ENCODE measurements at places on chromosomes 5 and 9. TPM values are rescaled to one million over a fixed set of nuclear protein-coding genes. Genes with fewer than 3 reads are reported as not detected.

GRCh38 chr9:651371-651770 is 190.1 kb upstream of the DMRT1 start:
- no peak for DNase-seq

- peak; percentile 36 for DNase-seq
Measured at GRCh38 chr9:12884736-12885395, 110.0 kb downstream of the LURAP1L start.

GRCh38 chr9:136138566-136138965 is 19.9 kb upstream of the TMEM250 start:
- DNase-seq = peak; percentile 44

GRCh38 chr9:8924562-8924961 is 1125.0 kb upstream of the DMAC1 start:
- no peak for DNase-seq

DNA sequence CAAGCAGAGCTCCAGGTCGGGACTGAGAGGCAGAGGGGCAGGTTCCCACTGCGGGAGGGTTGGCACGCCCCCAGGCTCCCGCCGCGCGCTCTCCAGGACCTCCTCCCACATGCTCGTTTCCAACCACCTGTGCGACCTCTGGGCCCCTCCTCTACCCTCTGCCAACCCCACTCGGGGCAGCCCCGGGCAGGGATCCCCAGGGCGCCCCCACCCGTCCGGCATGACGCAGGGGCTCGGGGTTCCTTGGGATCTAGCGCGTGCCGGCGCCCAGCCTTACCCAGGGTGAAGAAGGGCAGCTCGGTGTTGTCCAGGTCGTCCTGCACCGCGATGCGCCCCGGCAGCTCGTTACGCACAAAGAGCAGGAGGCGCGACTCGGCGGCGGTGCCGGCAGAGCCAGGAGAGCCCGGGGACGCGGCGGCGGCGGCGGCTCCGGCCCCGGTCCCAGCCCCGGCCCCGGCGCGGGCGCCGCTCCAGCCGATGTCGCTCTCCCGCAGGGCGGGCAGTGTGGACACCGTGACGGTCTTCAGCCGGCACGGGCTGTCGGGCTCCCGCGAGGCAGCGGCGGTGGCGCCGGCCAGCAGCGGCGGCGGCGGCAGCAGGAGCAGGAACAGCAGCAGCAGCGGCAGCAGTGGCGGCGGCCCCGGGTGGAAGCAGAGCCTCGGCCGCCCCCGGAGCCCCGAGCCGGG is 494 bp downstream of the ASTN2 start:
- no peak for DNase-seq

CDKN2B gene
- 1.5 TPM for polyA plus RNA-seq

- no peak for DNase-seq
Measured at GRCh38 chr5:53403758-53404157, 76.7 kb upstream of the FST start.

GRCh38 chr5:141669520-141669919 is 12.5 kb downstream of the ARAP3 start:
- DNase-seq = no peak

DNA sequence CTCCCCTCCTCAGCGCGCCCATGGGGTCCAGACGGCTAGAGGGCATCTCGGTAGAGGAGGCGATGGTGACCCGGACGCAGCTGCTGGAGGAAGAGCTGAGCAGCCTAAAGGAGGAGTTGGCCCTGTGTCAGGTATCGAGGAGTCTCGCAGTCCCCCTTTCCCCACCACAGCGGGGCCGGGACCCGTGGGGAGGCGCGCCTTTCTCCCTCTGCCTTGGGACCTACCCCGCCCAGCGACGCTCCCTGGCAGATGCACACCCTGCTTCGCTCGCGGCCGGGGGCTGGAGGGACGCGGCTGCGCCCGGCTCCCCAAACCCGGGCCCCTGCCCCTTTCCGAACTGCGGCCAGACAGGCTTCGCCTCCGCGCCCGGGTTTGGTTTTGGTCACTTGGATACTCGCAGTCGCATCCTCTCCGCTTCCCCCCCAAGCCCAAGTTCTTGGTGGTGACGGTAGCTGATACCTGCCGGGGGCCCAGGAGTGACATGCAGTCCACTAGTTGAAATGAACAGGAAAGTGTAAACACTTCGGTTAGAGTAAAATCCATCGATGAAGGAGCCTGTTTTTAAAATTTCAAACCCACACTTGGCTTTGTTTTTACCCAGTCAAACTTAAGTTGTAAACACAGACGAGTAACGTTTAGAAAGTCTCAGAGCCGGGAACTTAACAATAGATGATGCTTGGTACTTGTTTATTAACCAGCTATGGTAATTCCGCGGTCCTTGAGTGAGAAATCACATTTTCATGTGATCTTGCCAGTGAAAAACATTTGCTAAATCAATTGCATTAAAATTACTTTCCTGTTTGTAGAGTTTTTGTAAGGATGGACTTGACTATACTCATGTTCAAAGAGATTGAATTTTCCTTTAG is 688 bp downstream of the CNTLN start:
- DNase-seq = no peak

DNA sequence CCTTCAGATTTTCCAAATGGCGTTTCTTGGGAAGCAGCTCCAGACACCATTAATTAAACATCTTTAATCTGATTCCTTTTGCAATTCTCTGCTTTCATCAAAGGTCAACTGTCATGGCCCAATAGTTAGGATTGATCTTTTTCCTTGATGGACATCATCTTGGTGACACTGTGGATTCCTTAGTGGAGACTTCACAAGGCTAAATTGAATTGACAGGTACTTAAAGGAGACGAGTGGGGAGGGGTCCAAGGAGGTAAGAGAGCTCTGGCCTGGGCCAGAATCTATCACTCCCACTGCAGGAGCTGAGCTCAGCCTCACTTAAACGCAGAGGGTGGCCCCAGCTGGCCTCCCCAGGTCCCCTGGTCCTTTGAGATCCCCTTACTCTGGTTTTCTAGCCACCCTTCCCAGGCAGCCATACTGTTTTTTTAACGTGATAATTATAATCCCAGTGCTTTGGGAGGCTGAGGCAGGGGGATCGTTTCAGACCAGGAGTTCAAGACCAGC is 9.9 kb upstream of the HMCN2 start:
- no peak for DNase-seq

GRCh38 chr9:120882935-120883607 is 6.1 kb upstream of the PHF19 start:
- no peak for DNase-seq

DNA sequence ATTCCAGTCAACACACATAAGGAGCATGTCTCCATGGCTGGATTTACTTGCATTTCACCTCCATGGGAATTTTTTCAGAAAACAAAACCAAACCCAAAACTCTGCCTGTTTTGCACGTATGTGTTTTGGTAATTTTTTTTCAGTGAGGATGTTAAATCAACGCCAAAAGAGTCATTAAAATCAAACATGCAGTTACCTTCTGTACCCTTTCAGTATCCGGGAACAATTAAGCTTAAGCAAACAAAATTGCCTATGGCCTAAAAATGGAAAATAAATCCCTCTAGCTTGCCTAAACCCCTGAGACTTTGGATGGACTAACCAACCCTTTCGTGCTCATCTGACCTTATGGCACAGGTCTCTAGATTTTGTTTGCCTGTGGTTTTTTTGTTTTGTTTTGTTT is 209.2 kb upstream of the KLF4 start:
- DNase-seq = no peak

DNA sequence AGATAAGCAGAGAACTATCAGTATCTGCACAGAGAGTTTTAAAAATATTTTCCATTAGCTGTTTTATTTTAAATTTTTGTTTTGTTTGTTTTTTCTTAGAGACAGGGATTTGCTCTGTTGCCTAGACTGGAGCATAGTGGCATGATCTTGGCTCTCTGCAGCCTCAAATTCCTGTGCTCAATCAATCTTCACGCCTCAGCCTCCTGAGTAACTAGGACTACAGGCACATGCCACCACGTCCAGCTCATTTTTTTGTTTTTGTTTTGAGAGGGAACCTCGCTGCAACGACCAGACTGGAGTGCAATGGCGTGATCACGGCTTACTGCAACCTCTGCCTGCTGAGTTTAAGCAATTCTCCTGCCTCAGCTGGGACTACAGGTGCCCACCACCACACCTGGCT is 138.2 kb upstream of the LPAR1 start:
- DNase-seq = no peak

DNA sequence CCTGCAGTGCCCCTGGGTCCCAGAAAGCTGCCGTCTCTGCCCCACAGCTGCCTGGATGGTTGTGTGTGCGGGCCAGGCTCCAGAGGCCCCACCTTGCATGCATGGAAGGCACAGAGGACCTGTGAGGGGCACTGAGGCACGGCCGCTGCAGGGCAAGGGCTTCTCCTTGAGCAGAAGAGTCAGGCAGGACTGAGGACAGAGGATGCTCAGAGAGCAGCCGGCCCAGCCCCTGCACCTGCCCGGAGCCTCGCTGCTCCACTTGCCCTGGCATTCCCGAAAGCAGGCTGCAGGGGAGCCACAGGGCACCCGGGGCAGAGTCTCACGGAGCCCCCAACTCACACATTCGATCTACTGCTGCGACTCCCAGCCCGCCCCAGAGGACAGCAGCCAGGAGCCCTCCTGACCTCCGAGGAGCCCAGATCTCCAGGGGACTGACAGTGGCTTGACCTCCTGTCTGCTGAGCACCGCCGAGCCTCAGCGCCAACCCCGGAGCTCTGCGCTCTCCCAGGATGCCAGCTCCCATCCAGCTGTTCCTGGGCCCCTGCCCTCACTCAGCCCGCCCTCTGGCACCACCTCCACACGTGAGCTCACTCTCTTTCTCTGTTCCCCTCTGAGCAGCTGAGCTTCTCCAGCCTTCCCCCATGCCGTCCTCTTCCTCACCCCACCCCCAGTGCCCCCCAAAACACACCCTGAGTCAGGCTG is 95.0 kb downstream of the KCNT1 start:
- DNase-seq = no peak

CATSPER3 gene
- polyA plus RNA-seq = 0.33 TPM

DNA sequence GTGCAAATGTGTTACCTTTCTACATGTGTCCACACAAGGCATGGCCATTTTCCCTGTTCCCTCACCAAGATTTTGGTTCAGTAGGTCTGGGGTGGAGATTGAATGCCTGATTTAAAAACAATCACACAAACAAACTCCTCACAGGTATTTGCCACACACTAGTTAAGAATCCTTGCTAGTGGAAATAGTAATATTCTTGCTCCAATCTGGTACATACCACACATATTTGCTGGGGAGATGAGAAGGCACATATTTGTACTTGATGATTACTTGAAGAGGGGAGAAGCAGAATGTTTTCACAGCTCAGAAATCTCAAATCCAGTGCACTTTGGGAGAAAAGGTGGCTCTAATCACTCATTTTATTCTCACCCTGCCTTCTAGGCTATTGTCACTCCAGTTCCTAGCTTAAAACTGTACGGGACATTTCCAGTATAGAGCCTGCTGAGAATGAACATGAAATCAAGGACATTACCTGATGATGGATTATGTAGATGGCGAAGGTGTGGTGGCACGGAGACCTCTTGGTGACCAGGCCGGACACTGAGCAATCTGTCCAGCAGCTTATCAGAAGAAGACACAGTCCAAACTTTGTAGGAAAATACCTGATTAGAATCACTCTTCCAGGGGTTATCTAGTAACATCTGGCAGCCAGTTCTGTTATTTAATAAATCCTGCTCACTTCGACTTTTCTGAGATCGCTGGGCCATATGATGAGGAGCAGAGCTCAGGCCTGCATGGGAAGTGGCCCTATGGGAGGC is 116.1 kb upstream of the IL6ST start:
- DNase-seq = no peak

GRCh38 chr5:16544607-16545374 is 72.0 kb downstream of the RETREG1 start:
- no peak for DNase-seq

DNA sequence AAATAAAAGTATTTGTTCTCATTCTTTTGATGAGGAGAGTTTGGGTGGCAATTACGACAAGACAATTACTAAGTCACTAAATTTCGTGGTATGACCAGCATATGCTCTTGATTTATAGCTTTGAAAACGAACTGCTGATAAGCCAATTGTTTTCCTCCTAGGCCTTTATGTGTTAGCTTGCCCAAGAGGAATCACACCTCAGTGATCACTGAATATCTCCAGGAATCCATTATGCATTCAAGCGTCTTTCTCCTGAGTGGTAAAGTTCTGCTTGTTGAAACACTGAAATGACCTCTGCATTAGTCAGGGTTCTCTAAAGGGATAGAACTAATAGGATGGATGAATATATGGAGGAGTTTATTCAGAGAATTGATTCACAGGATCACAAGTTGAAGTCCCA is 677.7 kb upstream of the MEF2C start:
- DNase-seq = no peak

GRCh38 chr9:87475463-87475862 is 22.2 kb upstream of the DAPK1 start:
- DNase-seq = no peak

DNA sequence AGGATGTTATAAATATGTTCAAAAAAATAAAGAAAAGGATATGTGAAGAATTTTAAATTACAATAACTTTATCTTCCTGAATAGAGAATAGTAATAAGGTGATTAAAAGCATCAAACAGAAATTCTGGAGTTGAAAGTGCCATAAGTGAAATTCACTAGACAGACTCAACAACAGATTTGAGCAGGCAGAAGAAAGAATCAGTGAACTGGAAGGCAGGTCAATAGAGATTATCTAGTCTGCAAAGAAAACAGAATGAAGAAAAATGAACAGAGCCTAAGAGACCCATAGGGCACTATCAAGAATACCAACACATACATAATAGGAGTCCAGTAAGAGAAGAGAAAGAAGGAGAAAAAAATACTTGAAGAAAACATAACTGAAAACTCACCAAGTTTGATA is 162.1 kb downstream of the ROR2 start:
- no peak for DNase-seq

- no peak for DNase-seq
Measured at GRCh38 chr5:135954899-135955298, at the start of gene LECT2. Gene LECT2, minus strand, starts transcription at chr5:135954983. Its CDS starts 150 bp downstream, at chr5:135954833.

DNA sequence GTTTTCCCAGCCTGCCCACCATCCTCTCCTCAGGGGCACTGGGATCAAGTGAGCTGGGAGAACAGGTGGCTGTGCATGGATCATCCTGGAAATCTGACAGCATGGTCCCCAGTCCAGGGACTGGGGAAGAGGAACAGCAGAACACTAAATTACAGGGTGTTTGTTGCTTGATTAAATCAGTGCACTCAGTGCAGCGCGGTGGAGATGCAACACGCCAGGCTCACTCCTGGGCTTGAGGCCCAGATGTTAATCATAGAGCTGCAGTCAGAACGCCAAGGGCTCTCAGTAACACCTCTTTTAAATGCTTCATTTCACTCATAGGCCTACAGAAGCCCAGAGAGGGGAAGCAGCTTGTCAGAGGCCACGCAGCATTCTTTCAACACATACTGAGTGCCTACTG is 14.2 kb upstream of the LARP1 start:
- DNase-seq = no peak

DNA sequence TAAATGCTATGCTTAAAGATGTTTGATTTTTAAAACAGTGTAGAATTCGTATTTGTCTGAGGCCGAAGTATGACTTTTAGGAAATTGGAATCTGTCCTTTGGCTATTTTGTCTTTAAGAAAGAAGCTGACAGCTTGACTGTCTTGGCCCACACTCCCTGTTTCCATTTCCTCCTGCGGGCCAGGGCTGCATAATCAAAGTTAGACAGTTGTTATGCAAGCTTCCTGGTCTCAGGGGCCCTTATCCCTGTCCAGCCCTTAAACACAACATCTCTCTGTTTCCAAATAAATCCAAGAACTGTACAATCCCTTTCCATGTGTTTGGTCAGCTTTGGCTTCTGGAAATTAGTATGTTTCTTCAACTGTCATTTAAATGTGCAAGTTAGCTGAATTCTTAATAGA is 54.6 kb upstream of the ECM2 start:
- DNase-seq = no peak

- DNase-seq = no peak
Measured at GRCh38 chr5:10288592-10289219, 19.0 kb downstream of the CMBL start.
